Fibroblast of skin of back (primary cell): ENCODE measurements at places on chromosomes 2 and 18.

DNA sequence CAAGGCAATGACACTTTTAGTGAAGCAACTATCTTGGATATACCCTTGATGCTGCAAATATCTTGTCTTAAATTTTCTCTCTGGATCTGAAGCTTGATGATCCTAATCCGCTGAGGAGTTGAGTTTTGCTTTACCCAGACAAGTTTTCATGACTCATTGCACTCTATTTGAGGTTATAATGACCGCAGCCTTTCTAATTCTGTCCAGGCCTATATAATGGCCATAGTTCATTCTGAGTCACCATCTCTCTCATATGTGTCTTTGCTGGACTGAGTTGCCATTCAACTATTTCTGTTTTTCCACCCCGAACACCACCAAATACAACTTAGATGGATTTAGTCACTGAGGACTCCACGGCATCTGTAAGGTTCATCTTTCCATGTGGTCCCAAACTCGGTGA lies 802.1 kb upstream of the FAM98A start:
- DNase-seq, result peak; percentile 22

DNA sequence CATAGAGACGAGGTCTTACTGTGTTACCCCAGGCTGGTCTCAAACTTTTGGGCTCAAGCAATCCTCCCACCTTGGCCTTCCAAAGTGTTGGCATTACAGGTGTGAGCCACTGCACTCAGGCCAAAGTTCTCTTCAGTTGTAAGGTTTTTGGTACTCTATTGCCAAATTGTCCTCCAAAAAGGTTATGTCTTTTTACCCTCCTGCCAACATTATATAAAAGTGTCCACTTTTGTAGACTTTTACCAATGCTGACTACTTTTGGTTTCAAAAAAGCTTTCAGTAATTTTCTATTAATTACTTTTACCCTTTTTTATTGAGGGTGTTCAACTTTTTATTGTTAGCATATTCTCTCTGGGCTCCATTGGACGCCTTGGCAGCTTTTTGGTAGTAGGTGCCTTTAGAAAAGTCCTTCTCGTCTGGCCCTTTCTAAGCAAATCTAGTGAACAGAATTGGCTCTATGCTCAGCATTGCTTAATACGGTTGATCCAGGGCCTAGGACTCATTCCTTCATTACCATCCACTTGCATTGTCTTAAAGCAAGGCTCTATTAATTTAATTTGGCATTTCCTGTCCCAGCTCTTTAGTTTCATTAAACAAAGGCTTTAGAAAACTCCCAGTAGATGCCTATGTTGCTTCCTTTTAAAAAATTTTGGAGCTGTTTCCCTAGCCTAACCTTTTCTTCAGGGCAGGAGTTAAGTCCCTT lies 16.7 kb upstream of the IL1A start:
- DNase-seq, result no peak

DNA sequence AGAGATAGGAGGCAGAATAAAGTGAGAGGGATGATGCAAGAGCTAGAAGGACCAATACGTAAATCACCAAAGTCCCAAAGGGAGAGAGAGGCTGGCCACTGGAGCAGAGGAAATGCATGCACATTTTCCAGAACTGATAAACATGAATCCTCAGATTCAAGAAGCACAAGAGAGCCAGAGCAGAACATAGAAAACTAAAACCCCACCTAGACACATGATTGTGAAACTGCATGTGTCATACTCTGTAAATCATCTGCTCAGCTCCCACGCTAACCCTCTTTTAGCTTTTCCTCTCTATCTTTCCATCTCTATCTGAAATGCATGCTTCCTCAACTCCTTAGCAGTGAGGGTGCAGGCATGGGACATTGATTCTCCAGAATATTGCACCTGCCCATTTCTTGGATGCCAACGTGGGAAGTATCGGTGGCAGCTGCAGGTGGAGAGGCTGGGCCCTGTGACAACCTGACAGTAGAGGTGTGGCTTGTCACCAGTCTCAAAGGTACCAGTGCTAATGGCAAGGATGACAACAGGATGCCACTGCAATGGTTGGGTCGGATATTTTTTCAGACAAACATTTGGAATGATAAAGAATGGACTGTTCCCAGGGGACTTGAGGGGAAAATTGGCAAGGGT lies 89.3 kb upstream of the OTOS start:
- DNase-seq, result no peak

GRCh38 chr2:96324721-96325040 lies 436 bp upstream of the ITPRIPL1 start:
- DNase-seq, result no peak

DNA sequence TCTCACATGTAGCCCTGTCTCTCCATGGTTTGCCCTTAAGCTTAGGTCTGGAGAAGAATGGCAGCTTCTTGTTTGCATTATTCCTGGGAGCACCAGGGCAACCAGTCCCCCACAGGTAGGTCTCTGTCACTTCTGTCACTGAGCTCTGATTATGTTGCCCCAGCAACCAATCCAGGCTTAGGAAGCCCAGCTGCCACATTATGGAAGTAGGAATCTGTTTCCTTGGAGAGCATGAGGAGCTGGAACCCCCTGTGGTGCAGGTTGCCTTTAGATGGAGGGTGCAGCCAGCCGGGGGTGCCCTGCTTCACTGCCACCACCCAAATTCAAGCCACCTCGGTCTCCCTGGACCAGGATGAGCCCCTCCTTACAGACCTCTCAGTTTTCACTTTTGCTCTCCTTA lies 4.8 kb downstream of the RESP18 start:
- no peak for DNase-seq

GRCh38 chr2:101476605-101477208 lies 1.8 kb upstream of the RFX8 start:
- DNase-seq, result no peak

- DNase-seq, result no peak
These were observed 89.8 kb upstream of the ITGA4 start for GRCh38 chr2:181367411-181367810.

GRCh38 chr2:6864923-6865345 lies 773 bp downstream of the CMPK2 start:
- DNase-seq, result no peak

GRCh38 chr2:64295326-64296139 lies 151.3 kb upstream of the PELI1 start:
- no peak for DNase-seq

DNA sequence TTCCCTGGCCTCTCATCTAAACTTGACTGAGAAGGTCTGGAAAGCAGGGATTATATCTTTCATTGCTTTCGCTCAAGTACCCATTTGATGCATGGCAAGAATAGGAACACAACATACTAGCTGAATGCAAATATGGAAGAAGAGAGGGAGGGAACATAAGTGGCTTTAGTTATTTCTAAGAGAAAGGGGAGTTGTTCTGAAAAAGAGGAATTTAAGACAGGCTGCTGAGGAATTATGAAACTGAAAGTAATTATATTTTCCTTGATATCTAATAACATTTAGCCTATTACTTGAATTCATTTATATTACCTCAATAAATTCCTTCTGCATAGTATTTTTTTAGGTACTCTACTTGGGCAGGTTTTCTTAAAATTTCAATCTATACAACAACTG lies 105.8 kb upstream of the TTN start:
- DNase-seq, result no peak

- DNase-seq, result no peak
These were observed 186.1 kb downstream of the SEPTIN10 start for GRCh38 chr2:109427661-109428091.

DNA sequence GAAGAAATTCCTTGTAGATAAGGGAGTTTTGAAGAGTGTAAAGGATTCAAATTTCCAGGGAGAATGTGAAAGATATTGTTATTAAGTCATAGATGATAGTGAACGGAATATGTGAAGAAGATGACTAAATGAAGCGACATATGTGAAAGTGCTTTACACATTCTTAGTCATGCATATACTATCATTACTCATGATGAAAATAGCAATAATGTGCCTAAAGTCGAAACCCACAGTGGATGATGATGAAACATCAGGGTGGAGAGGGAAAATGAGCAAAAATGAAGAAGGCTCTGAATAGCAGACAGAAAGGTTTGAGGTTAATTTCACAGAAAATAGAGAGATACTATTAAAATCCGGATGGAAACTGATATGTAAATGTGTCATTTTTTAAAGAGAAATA lies 1237.1 kb downstream of the LRP1B start:
- DNase-seq, result peak; percentile 89

DNA sequence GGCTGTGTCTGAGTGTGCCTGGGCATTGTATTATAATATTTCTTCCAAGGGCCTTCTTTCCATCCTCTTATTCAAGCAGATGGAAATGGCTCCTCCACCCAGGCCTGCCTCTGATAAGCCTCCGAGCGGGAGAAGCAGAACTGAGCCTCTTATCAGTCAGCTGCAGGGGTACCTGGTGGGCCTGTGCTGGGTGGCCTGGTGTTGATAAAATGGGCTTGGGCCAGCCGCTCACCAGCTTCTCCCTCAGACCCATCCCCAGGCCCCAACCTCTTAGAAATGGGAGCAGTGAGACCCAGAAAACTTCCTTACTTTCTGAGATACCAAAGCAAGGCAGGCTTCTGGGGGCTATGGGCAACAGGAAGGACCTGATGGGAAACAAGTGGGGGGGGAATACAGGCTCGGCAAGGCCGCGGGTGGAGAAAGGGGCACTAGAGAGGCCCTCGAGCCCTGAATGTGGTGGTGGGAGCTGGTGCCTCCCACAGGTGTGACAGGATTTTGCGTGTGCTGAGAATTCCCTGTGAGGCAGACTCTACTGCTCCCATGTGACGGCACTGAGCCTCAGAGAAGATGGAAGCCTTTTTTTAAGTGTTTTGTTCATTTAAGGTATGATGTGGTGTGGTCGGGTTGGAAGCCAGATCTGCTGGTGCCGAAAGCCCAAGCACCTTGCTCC lies 18.3 kb downstream of the GYPC start:
- DNase-seq, result no peak

GRCh38 chr18:29418136-29418535 lies 1241.2 kb upstream of the CDH2 start:
- DNase-seq, result peak; percentile 16

- peak; percentile 96 for DNase-seq
These were observed 69.5 kb downstream of the ARL4C start for GRCh38 chr2:234427081-234428061.

GRCh38 chr18:58545338-58546296 lies 83.3 kb downstream of the ALPK2 start:
- no peak for DNase-seq

GRCh38 chr2:203673933-203674332 lies 32.5 kb upstream of the CD28 start:
- peak; percentile 48 for DNase-seq

DNA sequence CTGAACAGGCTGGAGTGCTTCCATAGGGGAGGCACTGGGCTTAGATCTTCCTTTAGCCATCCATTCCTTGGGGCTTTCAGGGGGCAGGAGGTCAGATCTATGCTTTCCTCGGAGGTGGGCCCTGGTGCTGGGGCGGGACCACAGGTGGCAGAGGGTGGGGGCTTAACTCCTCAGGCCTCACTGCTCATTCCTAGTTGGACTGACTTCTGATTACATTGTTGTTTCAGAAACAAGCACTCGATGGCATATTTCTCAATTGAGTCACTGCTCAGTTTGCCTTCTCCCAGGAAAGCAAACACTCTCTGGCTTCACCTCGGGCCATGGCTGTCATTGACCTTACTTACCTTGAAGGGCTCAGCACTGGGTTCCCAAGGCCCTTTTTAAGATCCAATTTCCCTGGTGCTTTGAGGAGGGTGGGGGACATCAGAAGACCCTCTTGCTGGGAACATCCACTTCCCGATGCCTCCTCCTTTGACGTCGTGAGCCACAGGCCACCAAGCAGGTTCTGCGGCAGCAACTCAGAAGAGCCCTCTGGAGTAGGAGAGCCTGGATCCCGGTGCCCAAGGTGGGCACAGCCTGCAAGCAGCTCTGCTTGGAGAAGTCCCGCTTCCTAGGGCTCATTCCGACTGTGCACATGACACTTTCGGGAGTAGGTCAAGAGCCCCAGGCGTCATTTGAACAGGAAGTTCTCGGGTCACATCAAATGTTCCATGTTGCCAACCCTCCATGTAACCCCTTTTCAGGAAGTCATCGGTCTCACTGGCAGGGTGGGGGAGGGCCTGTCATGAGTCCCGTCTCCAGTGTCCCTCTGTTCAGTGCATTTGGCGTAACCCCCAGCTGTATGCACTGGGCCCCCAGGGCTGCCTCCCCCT lies 40.6 kb downstream of the SDC1 start:
- DNase-seq, result peak; percentile 75

DNA sequence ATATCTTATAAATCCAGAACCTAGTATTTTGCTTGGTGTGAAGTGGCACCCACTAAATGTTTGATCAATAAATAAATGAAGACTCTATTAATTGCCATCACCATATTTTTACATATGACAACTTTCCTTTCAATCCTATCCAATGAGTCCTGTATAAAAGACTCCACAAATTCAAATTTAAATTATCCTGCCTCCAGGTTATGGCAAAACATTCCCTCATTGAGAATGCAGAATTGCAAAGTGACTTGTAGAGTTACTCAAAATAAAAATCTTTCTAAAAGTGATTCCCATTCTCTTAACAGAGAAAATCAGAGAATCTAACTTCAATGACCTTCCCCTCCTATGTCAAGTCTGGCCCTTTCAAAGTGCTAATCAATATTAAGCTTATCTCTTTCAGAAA lies 236.8 kb downstream of the GRB14 start:
- DNase-seq, result no peak

DNA sequence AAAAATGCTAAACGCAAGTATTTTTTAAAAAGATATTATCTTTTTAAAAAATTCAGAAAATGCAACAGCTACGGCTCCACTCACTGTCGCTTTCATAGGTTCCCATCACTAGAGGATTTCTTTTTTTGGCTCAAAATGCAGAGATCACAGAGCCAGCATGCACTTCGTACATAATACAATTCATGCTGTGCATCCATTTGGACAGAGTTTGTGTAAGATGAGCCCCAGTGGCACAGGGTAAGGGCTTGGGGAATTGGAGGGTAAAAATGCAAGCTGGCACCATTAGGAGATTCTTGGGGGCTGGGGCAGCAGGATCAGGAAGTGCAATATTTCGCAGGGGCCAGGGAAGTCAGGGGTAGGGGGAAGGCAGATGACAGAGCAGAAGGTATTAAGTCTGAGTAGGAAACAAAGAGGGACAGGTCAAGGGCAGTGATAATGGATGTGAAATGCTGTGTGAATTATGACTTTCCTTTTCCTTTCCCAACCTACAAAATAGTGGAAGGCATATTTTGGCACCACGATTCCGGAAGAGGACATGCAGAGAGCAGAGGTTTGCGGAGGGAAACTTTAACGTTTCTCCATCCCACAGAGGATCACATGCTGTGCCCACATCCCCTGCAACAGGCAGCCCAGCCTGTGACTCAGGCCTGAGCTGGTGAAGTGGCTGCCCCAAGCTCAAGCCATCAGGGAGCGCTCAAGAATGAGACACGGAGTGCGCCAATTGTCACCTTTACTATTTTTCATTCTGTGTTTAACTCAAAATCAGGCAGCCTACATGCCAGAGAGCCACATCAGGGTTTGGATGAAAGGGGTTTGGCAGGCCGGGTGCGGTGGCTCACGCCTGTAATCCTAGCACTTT lies 4.7 kb downstream of the CAPG start:
- peak; percentile 79 for DNase-seq
